ENCODE measurements at places on chromosomes 4 and X.

- peak; percentile 37 for DNase-seq
These were observed 6.2 kb downstream of the NCAPG start for GRCh38 chr4:17817027-17817426.

GRCh38 chrX:78514852-78515251 is 144.3 kb downstream of the RTL3 start:
- DNase-seq = no peak

DNA sequence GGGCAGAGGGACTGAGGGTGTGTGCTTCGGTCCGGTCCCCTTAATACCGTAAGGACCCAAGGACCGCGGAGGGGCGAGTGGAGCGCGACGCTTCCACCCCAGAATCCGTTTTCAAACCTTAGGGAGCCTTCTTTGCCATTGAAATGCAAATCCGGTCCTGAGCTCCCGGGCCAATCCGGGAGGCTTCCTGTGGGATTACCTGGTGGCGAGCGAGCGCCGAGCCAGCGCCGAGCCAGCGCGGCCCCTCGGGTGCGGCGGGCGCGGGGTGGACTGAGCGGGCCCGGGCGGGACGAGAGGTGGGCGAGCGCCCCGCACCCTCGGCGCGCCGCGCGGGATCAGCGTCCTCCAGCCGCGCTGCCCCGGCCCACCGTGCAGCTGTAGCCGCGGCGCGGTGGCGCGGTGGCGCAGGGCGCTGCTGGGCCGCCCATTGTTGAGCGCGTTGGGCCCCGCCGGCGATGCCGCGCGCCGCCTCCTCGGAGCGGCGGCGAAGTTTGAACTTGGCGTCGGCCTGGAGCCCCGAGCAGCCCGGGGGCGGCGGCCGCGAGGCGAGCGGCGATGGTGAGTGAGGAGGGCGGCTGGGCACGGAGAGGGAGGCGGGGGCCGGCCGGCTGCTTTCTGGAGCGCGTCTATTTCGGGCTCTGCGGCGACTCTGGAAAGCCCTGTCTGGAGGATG is 208.7 kb downstream of the SOWAHB start:
- DNase-seq = no peak

- no peak for DNase-seq
These were observed 49.9 kb upstream of the SLC4A4 start for GRCh38 chr4:71288875-71289274.

GRCh38 chr4:164977243-164978164 is at the start of gene TRIM61:
Gene TRIM61 (minus strand): TSS chr4:164977657. CDS start chr4:164970002, 7,655 bp downstream.
- DNase-seq = peak; percentile 2

DNA sequence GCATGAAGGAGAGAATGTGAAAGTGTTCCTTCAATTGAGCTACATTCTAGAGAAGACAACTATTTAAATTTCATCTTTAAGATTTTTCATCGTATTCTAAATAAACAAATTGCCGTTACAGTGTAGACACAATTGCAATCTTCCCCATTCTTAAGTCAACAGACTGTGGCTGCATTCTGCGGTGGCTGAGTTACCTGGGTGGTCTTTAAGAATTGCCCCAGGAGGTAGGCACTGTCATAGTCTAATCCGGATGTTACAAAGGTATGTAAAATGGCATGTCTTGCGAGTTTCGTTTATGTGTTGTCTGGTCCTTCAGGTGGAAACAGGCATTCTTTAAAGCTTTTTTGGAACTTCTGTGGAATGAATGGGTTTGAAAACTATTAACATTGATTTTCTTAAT is 586.1 kb upstream of the PITX2 start:
- no peak for DNase-seq

DNA sequence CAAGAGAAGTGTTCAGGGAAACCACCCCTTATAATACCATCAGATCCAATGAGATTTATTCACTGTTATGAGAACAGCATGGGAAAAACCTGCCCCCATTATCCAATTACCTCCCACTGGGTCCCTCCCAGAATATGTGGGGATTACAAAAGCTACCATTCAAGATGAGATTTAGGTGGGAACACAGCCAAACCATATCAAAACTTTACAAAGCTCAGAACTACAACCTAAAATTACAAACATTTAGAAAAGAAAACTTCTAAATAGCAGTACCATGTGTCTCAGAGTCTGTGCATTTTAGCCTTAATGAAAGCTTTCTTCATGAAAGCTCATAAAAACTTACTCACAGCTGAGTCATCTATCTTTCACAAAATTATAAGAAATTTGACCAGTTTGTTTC is 1442.8 kb upstream of the PCDH7 start:
- DNase-seq = no peak

GRCh38 chr4:111838406-111838930 is 306.8 kb upstream of the FAM241A start:
- no peak for DNase-seq

DNA sequence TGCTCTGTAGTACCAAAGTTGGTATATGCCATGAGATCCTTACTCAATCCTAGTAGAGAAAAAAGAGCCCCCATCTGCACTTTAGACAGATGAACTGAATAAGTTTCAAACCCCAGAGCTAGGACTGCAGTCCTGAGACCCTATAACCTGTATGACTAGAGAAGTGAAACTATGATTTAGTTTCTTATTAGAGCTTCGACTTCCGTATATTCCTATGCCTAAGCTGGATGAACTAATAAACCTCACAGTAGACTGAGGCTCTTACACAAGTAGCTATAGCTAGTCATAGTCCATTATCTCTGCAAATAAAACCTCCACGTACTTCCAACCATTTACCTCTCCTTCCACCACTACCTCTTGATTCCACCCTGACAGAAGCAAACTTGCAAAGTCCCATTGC is 6.3 kb upstream of the OTUD4 start:
- DNase-seq = no peak

Data from stimulated activated naive CD4-positive, alpha-beta T cell (primary cell).